ENCODE measurements at places on chromosomes 6 and 20.

DNA sequence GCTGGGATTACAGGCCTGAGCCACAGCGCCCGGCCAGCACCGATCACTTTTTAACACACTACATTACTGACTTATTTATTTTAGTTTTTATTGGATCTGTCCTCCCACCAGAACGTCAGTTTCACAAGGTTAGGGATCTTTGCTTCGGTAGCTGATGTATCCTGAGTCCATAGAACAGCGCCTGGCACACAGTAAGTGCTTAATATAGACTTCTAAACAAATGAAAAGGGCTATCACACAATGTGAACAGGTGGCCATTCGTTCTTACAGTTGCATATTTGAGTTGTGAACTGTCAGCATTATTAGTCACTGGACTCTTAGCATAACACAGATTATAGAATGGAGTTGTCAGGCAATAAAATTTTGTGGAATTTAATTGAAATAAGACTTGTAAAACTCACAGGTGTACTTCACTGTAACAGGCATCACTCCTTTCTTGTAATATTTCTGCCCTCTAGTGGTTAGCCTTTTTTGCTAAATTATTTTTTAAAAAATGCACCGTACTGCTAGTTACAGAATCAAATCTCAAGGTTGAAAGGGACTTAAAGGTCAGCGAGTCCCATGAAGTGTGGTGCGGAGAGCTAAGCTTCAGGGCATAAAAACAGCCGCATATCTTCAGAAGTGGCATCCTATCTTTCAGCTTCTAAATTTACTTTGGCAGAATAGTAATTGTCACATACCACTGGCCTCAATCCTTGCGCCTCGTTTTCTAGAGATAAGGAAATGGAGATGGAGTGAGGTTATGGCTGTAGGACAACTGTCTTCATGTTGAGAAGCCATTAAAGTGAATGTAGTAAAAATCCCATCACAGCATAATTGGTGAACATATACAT, 3.4 kb upstream of the TBC1D7 start:
- peak; percentile 16 for DNase-seq

DNA sequence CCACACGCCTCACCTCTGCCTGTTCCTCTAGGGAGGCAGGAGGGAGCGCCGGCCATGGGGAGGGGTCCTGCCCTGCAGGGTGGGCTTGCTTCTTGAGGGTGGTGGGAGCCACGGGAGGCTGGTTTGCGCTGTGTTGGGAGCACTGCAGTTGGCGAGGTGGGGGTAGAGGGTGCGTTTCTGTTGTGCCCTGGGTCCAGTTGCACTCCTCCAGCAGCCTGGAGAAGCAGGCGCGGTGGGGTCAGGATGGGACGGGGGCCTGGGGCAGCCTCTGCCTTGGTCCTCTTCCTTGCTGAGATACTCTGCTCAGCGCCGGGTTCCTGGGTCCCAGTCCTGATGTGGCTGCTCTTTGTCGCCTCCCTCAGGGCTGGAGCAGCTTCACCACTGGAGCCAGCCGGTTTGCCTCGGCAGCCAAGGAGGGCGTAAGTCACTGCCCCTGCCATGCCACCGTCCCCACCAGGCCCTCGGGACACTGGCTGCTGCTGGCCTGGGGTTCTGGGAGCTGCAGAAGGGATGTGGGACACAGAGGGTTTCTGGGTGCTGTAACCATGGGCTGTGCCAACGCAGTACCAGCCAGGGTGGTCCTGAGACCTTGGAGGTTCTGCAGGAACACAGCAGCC, 8.4 kb downstream of the ARFGAP1 start:
- peak; percentile 48 for DNase-seq

DNA sequence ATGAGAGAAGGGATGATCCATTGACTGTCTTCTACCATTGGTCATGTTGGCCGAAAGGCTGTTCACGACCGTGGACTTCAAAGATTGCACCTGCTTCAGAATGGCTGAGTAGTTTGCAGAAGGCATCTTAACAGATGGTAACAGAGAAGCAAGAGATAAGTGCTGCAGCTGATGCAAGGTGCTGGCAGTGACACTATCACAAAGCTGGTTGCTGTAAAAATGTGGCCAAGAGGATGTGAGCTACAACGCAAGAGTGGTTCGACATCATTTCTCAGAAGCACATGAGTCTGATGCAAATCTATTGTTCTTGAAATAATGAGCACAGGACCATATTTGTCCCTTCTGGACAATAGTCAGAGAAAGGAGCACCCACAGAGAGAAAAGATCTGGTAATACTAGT, 27.0 kb upstream of the ANKEF1 start:
- DNase-seq: no peak

DNA sequence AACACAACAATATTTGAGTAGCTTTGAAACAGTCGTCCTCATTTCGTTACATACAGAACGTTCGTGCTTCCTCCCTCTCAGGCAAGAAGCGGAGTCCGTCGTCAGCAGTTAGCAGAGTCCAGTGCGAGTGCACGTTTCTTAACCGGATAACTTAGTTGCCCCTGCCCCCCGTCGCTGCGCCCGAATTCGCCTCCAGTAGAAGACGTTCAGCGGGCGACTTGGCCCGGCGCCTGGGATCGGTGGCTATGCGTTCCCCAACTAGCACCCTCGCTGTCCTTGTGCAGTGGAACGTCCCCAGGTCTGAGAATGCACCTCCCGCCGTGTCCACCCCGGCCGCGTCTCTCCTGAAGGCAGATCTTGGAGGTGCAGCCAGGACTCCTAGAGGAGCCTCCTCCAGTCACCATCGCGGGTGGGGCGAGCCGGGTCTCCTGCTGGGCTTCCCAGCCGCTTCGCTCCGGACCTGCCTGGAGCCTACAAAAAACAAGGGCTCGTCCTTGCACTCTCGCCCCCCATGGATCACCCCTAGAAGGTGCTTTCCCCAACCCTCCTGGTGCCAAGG, 910 bp upstream of the PCSK2 start:
- no peak for DNase-seq

- DNase-seq: no peak
Observed at GRCh38 chr6:136991646-136992045, 53.1 kb downstream of the IL20RA start.

DNA sequence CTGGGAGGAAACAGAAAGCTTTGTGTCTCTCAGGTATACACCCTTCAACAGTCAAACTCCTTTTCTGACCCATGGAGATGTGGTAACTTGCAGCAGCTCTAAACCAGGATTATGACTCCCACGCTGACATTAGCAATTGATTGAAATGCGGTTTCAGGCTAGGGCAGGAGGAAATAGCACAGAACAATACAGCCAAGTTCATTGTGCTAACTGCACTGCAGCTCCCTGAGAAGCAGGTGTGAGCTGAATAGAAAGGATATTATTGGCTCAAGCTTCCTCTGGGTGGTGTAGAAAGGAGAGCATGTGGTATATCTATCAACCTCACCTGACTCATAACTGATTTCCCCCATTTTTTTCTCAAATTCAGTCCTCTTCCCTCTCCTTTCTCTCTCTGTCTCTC, 612.3 kb upstream of the BTBD3 start:
- DNase-seq: no peak

DNA sequence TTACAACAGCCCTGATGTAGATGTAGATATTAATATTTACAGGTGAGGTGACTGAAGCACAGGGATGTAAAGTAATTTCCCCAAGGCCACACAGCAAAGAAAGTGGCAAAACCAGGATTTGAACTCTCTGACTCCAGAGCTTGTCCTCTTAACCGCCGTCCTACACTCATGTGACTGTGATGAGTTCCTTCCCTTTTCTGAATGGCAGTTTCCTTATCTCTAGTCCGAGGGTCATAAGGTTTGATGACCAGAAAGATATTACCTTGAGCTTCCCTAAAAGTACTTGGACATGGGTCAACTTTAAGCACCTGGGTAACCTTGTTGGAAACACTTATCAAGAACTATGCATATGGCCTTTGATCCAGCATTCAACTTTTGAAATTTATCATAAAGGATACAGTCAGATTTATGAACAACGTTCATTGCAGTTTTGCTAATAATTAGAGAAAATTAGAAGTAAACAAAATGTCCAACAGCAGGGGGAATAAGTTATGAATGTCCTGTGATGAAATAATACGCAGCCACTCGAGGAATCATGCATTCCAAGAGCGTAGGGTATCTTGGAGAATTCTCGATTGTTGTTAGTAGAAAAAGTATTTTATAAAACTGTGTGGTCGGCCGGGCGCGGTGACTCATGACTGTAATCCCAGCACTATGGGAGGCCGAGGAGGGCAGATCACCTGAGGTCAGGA, 2.3 kb upstream of the TLDC2 start:
- no peak for DNase-seq

DNA sequence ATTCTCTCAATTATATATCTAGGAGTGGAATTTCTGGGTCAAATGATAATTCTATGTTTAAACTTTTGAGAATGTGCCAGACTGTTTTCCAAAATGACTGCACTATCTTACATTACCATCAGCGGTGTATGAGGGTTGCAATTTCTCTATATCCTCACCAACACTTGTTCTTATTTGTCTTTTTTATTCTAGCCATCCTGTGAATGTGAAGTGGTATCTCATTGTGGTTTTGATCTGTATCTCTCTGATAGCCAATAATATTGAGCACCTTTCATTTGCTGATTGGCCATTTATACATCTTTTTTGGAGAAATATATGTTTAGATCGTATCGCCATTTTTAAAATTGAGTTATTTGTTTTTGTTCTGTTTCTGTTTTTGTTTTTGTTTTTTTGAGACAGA, 32.3 kb downstream of the C20orf203 start:
- no peak for DNase-seq
